ENCODE measurements at places on chromosomes 11 and 22.

GRCh38 chr22:47035425-47035881, 273.0 kb downstream of the TBC1D22A start:
- DNase-seq: no peak

GRCh38 chr11:10443152-10443551, 11.9 kb upstream of the AMPD3 start:
- no peak for DNase-seq

GRCh38 chr11:109667719-109668118, 245.7 kb downstream of the C11orf87 start:
- DNase-seq: no peak

- DNase-seq: no peak
These were observed 34.3 kb downstream of the MTMR3 start for GRCh38 chr22:29917052-29917902.

Data from CD4-positive, alpha-beta T cell treated with Interleukin-2 at 100 ng/mL for 4 hours (primary cell).